Nephron progenitor cell (in vitro differentiated cells): ENCODE measurements at places on chromosomes 13 and 19.

- DNase-seq = no peak
Measured at GRCh38 chr19:13001502-13002165, 6.4 kb downstream of the NFIX start.

DNA sequence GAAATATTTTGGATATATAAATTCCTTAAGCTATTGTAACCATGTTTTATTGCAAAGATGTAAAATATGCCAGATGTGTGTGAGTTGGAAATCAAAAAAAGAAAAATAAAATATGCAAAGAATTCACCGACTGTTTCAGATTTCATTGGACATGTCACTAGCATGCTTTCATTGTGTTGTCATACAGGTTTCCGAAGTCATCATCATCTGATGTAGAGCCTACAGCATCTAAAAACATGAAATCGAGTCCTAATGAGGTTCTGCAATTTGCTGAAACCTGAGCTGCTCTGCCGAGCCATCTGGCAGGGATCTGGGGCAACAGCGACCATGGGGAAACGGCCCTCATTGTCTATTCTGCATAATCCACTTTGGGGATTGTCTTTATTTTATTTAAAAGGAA is 196.1 kb upstream of the MAB21L1 start:
- DNase-seq = no peak

GRCh38 chr19:32131005-32131404 is 214.4 kb upstream of the ZNF507 start:
- DNase-seq = no peak

DNA sequence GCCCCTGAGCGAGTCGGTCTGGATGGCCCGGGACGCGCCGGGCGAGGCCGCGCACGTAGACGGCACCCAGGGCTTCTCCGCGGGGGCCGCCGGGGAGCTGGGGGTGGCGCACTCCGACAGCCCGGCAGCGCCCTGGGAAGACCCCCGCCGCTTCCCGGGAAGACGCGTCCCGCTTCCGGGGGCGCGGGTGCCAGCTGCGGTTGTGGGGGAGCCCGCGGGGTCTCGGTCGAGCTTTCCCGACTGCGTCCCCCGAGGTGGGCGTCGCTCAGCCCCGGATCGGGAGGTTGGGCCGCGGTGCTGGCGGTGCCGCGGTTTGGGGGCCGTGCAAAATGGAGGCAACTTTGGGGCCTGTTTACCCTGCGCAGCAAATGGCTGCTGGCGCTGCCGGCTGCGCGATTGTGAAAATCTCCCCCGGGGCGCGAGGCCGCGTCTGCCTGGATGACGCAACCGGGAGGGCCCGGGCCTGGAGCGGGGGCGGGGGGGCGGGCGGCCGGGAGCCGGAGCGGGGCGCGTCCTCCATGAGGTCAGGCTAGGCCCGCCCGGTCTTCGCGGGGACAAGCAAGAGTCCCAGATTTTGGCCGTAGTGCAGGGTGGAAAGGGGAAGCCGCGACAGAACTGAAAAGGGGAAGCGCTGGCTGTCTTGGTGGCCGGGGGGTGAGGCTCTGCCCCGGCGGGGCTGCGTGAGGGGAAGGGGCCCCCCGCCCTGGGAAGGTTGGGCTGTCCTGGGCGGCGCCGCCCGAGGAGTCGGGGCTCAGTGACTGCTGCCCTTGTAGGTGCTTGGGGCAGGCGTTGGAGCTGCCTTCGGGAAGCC is 11.3 kb downstream of the PEAK3 start:
- DNase-seq = peak; percentile 61

- DNase-seq = no peak
Measured at GRCh38 chr19:6071875-6072274, 38.4 kb downstream of the RFX2 start.

DNA sequence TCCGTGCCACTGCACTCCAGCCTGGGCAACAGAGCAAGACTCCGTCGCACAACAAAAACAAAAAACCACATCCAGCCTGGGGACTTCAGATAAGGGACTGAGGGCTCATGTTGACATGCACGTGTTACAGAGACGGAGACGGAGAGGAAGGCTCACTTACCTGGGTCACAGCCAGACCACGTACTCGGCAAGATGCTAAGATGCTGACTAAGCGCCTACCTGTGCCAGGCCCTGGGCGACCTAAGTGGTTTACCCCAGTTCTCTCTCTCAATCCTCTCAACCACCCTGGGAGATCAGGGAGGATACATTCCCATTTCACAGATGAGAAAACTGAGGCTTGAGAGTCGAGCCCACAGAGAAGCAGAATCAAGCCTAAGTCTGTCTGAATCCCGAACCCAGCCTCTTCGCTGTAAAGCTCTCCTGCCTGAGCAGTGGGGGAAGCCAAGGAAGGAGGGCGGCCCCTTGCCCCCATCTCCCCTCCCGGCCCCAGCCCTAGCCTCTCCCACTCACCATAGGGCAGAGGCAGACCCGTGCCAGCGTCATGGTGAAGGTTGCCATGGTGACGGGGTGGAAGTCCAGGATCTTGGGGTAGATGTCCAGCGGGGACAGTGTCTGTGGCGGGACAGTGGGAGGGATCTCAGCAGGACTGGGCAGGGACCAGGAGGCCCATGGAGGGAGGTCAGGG is 13.5 kb downstream of the ERCC2 start:
- no peak for DNase-seq

- DNase-seq = no peak
Measured at GRCh38 chr13:50406831-50407230, 391.6 kb downstream of the KCNRG start.

- no peak for DNase-seq
Measured at GRCh38 chr13:50644081-50644871, 199.2 kb downstream of the DLEU7 start.

- peak; percentile 83 for DNase-seq
Measured at GRCh38 chr19:51702103-51702824, 9.1 kb downstream of the SPACA6 start.
